ENCODE measurements at places on chromosomes 2 and 18.

DNA sequence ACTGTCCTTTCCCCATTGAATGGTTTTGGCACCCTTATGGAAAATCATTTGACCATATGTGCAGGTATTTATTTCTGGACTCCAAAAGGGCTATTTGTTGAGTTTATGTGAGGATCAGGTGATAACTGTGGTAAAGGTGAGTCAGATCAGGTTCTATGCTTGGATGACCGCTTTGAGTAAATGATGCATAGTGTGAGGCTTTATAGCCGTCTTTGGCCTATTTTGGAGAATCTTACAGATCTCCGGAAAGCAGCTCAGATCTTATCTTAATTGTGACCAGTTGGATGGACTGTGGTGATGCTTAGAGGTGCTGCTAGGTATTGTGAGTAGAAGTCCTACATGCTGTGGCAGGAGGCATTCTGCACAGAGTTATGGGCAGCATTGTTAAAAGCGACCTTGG is 126.2 kb downstream of the METTL8 start:
- DNase-seq: no peak

DNA sequence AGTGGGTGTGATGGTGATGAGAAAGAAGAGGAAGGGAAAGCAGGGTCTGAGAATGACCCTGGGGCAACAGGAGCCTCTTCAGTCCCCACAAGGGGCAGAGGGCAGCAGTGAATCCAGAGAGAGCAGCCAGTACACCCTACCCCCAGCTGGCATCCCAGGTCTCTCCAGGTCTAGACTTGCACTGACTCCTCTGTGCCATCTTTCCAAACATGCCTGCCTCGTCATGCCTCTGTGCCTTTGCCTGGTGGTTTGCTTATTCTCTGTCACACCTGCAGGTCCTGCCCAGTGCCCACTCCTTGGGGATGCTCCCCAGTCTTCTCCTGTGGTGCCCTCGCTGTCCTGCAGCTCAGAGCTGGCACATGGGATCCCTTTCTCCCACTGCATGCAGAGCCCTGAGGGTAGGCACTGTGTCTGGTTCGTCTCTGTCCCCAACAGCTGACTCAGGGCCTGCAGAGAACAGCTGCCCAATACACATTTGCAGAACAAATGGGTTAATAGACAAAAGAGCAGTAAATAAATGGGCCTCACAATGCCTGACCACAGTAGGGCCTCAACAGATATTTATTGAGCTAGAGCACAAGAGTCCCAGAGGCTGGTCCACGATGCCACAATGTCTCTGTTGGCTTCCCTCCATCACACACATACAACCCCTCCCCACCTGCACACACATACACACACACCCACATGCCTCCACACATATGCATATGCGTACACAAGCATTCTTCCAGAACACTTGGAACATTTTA is 89.8 kb downstream of the HS1BP3 start:
- no peak for DNase-seq

DNA sequence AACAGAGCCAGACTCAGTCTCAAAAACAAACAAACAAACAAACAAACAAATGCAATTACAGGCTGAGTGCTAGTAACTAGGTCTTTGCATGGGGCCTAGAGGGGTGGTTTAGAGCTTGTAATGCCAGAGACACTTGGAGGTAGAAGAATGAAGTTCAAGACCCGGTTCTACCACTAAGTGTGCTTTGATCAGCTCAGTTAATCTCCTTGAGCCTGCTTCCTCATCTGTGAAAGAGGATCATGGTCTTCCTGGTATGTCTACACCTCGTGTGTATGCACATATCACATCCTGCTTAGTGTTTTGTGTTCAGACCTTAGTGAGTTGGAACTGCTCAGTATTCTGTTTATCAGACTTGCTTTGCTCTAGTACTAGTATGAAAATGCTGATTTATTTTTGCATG is 4.8 kb upstream of the ATP6V1C2 start:
- no peak for DNase-seq

GRCh38 chr2:135004005-135004746 is 43.1 kb downstream of the MAP3K19 start:
- DNase-seq: peak; percentile 79

GRCh38 chr2:108346827-108347226 is 30.9 kb upstream of the SULT1C4 start:
- no peak for DNase-seq

DNA sequence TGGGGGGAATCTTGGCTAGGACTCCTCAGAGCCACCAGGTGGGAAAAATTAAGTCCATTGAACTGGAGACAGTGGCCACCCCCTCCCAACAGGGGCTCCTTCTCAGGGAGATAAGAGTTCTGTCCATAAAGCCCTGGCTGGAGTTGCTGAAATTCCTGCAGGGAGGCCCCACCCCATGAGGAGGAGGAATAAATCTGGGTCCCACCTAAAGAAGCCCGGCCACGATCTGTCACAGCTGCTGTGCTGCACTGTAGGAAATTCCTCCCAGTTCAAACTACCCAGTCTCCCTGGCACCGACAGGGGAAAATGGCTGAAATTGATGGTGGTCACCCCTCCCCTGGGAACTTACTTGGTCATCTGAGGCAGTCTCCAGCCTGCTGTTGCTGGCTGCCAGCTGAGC is 215.0 kb downstream of the THSD7B start:
- no peak for DNase-seq

- no peak for DNase-seq
Observed at GRCh38 chr2:176206682-176207081, 18.2 kb downstream of the HOXD1 start.

DNA sequence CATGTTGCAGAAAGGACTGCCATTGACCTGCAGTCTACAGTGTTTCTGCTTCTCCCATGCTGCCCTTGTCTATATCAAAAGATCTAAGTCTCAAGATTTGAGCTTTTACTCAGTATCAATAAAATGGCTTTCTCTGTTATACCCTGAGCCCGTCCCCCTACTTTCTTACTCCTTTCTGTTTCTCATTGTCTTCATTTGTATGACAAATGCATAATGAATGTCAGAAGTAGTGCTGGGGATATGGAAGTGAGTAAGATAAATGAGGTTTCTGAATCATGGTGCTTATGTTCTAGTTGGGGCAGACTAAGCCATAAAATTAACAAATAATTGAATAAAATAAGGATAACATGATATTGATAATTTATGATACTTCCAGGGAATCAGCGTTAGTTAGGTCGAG is 128.6 kb downstream of the PARD3B start:
- DNase-seq: no peak

DNA sequence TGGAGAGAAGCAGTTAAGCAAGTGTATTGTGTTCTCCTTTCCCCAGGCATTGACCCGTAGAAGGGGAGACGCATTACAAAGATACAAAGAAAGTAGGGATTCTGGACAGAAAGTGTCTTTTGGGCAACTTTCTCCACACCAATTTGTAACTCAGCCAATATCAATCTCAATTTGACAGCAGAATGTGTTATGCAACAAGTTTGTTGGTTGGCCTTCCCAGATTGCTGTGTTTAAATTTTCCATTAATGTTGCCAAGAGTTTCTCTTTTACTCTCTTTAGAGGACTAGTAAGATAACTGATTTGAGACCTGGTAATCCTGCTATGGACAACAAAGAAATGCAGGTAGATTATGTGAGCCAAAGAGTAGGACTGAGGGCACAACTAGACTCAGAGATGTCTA is 279.6 kb downstream of the ZNF804A start:
- DNase-seq: no peak

DNA sequence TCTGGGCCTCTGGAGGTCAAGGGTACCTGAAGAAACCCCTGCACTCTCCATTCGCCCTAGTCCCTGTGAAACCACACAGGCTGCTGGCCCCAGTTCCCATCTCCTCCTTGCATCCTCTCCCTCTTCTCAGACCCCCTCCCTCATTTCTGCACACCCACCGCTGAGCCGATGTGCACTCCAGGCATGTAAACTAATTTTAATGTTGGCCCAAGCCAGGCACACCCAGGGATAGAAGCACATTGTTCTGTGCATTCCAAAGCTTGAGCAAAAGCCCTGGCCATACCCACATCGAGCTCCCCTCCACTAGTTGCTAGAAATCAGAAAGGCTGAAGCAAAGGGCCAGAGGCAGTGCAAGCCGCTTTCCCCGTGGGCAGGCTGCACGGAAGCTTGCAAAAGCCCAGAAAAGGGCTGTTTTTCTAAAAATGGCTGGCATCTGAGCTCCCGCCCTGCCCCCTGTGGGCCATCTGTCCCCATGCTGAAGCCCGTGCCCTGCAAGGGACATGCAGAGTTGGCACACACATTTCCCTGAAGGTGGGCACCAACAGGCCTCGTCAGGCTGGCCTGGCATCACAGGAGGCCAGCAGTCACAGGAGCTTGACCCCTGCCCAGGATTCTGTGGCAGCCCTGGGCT is 181.6 kb downstream of the SMAD7 start:
- no peak for DNase-seq

DNA sequence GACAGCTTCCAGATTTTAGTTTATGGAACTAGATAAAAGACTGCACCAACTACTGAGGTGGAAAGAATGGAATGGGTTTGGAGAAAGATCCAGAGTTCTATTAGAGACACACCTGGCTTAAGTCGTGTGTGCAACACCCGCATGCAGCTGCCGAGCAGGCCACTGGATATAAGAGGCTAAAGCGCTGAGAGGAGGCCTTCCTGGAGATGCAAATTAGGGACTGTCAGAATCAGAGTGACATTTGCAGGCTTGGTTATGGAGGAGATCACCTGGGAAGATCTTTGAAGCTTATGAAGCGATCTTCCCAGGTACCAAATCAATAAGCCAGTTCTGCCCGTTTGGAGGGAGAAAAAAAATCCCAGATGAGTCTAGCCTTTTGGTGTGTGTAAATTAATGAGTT is 30.4 kb upstream of the KLHL29 start:
- no peak for DNase-seq

DNA sequence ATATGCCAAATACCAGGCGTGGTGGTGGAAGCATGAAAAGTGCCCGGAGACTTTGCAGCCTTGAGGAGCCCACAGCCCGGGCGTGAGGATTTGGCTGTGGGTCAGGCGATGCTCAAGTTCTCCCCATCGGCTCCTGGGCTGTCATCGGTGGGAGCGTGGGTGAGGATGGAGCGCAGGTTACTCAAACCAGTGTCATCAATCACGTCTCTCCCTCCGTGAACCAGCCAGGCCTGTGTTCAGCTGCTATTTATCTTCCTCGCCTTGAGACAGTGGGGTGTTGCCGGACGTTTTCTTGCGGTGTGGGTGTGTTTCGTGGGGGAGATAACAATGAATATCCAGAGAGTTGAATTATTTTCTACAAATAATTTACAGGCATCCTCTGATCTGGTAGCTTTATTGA is 317.6 kb downstream of the EIPR1 start:
- DNase-seq: no peak

GRCh38 chr2:26414311-26414710 is 12.6 kb downstream of the DRC1 start:
- DNase-seq: no peak

DNA sequence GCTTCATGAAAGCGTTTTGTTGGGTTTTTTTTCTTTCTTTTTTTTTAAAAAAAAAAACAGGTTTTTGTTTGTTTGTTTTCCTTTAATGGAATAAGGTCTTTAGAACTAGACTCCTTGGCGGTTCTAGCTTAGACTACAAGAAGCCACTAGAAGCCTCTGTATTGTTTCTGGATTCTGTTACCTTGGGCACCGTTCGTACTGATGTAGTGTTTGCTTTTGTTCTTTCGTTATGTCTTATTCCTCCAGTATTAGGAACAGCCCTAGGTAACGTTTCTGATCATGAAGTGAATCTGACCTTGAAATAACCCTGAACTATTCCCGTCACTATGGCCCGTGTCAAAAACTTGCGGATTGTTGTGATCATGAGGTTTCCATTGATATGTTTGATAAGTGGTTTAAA is 164.6 kb downstream of the PTGR3 start:
- no peak for DNase-seq

DNA sequence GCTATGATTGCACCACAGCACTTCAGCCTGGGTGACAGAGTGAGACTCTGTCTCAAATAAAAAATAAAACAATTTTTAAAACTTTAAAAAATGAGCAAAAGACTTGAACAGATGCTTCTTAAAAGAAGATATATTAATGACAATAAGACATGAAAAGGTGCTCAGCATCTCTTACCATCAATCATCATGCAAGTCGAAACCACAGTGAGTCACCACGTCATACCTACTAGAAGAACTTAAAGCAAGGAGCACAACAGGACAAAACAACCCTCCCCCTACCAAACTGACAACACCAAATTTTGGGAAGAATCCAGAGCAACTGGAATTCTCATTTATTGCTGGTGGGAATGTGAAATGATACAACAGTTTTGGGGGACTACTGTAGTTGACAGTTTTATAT is 251.6 kb downstream of the BCL2 start:
- DNase-seq: no peak

DNA sequence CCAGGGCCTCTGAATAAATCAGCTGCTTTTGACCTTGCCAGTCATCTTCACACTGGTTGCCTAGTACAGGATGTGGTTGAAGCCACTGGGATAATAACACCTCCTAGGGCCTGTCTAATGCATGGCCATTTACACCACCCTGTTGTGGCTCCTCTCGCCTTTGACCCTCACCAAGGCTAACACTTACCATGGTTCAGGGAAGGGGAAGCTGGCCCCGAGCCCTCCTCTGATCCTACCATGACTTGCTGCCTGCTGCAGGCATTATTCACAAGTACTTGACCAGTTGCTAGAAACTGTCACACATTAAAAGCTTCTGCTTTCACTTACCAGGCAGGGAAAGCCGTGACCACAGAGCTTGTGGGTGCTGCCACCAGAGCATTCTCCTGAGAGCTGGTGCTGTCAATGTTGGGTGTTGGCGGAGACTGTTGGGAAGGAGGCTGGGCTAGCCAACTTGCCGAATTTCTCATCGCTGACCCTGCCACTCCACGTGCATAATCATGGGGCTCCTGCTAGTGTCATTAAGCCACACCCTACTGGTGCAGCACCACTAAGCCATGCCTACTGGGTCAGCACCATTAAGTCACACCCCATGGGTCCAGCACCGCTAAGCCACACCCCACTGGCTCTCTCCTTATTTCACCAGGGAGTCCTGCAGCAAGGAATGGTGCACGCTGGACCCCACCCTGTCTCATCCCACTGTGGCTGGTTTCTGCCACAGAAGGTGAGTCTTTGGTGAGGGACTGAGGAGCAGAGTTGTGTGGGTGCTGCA is 47.0 kb upstream of the TTC39C start:
- peak; percentile 83 for DNase-seq

DNA sequence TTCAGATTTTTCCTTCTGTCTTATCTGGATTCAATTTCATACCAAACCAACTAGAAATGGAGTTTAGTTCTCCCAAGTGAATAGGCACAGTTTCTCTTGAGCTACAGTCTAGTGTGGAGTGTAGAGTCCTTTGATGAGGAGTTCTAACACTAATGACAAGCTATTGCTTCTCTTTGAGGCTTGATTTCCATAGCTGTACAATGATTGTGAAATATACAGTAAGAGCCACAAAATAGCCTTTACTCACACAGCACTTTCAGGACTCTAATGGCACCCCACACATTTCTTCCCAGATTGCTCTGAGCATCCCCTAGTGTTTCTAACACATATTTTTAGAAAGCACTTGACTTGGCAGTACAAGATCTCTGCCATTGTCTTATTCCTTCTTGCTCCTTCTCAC is 153.3 kb downstream of the LRRTM1 start:
- no peak for DNase-seq

- no peak for DNase-seq
Observed at GRCh38 chr18:77635451-77635850, 385.8 kb downstream of the GALR1 start.
